ENCODE measurements at places on chromosomes 6 and 20. TPM values are rescaled to one million over a fixed set of nuclear protein-coding genes. Genes with fewer than 3 reads are reported as not detected.

NOTCH4 gene
- 1.2 TPM for total RNA-seq

- peak; percentile 63 for DNase-seq
Measured at GRCh38 chr6:148565930-148566663, 180.7 kb upstream of the UST start.

DNA sequence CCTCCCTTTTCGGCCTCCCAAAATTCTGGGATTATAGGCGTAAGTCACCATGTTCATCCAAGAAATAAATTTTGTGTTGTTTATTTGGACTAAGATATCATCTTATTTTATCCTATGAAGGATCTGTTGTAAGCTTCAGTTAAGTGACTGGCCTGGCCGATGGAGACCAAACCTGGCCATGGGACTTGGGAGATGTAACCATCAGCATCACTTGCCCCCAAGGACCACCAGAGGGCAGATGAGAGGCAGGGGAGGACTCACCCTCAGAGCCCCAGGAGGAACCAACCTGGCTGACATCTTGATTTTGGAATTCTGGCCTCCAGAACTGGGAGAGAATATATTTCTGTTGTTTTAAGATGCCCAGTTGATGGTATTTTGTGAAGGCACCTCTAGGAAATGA, 266.7 kb downstream of the CDH26 start:
- peak; percentile 38 for DNase-seq

DNA sequence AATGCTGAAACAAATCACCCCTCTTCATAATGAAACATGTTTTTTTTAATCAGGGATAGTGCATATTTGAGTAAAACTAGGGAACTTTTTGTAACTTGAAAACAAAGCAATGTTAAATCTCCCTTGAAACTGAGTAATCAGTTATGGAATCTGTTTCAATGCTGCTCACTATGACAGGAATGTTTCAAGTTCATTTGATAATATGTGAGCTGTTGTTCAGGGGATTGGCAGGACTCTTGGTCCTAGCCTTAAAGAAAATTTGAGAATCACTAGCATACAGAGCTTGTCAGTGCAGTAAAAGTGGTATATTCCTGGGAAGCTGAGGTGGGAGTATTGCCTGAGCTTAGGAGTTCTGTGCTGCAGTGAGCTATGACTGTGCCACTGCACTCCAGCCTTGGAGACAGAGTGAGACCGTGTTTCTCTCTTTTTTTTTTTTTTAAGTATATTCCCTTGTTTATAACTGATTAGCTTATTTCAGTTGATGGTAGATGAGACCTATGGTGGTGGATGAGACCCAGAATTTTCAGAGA, 21.6 kb upstream of the CALHM6 start:
- no peak for DNase-seq

DNA sequence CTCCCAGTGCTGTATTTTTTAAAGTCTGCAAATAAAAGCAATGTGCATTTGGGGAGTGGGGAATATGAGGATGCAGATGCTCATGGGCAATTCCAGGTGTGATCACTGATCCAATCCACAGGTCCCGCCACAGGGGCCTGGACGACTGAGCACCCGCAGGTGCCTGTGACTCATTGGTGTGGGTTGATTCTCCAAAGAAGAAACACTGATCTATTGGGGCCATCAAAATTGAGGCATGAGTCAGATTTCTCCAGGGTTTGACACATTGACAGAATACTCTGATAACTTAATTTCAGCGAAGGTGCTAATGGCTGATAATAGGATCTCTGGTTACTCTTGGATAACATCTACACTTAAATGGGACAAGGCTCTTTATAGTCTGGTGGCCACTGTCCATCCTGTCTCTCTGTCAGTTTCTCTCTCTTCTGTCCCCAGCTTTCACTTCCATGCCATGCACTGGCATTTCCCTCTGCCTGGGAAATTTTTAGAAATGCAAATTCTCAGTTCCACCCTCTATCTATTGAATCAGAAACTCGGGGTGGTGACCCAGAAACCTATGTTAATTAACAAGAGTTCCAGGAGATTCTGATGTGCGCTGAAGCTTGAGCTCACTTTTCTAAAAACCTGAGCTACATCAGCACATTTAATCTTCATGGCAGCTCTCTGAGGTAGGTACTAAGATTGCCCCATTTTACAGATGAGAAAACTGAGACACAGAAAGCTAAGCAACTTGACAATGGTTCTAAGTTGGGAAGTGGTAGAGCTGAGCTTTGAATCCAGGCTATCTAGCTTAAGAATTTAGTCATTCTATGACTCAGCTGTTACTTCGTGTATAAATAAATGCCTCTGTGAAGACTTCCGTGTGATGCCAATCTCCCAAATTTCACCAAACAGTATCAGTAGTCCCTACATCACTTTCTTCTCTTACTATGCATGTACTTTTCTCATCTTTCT, 10.2 kb upstream of the RCAN2 start:
- no peak for DNase-seq

- DNase-seq: no peak
Measured at GRCh38 chr6:24140591-24140990, 14.6 kb downstream of the NRSN1 start.

DNA sequence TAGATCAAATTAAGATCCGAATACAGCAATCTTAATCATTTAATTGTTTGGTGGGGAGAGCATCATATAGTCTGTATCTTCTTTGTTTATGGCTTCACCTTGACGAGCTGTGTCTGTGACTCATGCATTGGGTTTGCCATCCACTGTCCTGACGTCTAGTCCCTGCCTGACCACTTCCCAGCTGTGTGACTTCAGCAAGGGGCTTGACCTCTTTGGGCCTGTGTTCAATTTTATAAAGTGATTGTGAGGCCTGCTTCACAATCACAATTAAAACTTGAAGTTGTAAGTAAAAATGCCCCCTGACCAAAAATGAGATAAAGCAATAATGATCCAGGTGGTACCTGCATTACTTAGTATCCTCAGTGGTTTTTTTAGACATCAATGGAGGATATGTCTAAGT, 209.2 kb downstream of the ZNF217 start:
- no peak for DNase-seq

C6orf58 gene
- not detected for total RNA-seq

DNAAF9 gene
- total RNA-seq: 1.7 TPM

DNA sequence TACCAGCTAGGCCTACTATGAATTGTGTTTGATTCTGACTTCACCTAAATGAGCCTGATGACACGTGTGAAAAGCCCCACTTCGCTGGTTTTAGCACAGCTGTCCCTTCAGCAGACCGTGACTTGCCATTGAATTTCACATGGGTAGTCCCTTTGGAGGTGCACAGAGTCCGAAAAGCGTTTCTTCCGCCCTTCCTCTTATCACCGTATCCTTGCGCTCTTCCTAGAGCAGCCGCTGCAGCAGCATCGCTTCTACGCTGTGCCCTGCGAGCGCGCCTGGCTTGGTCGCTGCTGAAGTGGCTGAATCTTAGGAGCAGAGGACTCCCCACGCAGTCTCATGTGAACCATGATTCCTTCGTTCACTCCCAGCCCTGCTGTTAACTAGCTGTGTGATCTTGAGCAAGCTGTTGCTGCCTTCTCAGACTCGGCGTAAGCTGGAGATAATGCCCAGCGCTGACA, 127.0 kb downstream of the PACRG start:
- DNase-seq: no peak
